SK-N-DZ (cell line): ENCODE measurements at places on chromosomes 6 and 20.

DNA sequence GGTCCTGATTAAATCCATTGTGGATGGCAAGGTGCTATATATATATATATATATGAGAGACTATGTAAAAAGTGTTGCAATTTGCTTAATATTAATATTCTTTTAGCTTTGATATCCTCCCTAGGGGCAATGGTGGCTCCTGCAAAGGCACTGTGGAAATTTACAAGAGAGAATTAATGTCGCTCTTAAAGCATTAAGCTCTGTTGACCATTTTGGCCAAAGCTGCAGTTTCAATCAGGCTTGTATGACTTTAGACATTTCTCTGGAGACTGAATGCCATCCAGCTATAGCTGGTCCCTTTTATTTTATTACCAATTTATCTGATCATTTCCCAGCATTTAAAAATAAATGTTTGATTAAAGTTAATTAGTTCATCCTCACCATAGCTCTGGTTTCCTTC, 155.3 kb downstream of the JARID2 start:
- no peak for DNase-seq

DNA sequence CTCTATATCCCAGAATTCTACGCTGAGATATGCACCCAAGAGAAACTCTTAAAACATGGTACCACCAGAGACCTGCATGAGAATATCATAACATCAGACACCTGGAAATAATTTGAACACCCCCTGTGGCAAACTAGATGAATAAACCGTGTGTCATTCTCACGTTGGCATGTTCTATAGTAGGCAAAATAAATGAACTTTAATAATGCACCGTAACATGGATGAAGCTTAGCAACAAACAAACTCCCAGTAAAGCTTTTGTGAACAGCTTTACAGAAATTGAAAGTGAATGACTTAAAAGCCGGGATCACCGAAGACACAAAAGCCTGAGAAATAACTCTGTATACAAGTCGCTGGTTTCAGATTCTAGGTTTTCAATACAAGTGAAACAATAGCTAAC, 1166.8 kb upstream of the CITED2 start:
- DNase-seq, result no peak

- DNase-seq, result no peak
Measured at GRCh38 chr6:141464490-141464889, 668.2 kb upstream of the GJE1 start.

GRCh38 chr20:49478266-49478665, 4.2 kb downstream of the KCNB1 start:
- DNase-seq, result no peak

GRCh38 chr6:149749594-149750135, at the start of gene PCMT1:
TSS of gene PCMT1 (plus strand) at chr6:149749741. CDS start at chr6:149749902, 161 bp downstream.
- peak; percentile 88 for DNase-seq

DNA sequence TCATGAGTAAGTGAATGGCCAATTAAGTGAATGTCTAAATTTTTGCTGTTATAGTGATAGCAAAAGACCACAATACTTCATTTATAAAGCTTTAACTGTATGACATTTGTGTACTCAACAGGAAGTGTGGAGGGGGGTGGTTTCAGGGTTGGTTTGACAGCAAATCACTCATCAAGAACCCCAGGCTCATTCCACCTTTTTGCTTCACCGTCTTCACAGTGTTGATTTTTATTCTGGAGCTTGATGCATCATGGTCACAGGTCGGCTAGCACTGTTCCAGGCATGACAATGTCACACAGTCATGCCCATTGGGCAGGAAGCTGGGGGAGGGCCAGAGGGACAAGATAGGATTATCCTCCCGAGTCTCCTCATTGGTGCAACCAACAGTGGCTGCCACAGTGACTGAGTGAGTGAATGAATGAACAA, 75.0 kb downstream of the MDGA1 start:
- no peak for DNase-seq

GRCh38 chr6:146289816-146290588, 253.6 kb upstream of the RAB32 start:
- DNase-seq, result no peak
